ENCODE measurements at places on chromosomes 12 and 14.

GRCh38 chr14:68622856-68623255 is 170.0 kb downstream of the ZFP36L1 start:
- no peak for DNase-seq

GRCh38 chr14:65637780-65638179 is 225.2 kb downstream of the FUT8 start:
- DNase-seq, result peak; percentile 8

DNA sequence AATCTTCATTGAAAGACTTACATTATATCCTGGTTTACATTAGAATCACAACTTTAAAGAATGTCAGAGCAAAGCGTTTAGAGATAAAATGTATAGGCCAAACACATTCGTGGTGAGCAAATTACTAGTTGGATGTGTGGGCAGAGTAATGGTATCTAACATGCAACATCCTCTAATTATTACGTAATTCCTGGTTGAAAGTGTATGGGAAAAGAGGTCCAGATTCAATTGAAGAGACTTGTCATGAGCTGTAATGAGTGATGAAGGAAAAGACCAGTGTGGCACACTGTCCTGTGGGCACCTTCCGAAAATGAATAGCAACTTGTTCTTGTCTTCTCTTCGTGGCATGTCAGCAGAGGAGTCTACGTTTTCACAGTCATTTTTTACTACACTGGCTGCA is 192.8 kb downstream of the LRIG3 start:
- DNase-seq, result peak; percentile 23

DNA sequence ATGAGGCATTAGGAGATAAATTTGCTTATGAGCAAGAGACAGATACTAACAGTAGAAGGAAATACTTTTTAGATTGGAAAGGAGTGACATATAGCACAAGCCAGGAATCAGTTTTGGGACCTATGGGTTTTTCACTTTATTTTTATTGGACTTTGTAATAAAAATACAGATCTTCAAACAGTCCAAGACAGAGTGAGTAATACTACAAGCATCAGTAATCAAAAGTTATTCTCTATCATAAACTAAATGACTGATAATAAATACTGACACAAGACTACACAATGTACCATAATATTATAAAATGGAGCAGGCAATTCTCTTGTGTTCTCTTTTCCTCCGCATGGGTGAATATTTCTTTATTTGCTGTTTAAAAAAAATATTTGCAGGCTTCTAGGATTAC is 85.8 kb downstream of the DERA start:
- no peak for DNase-seq

- DNase-seq, result no peak
Measured at GRCh38 chr12:117363056-117363662, 1.7 kb upstream of the NOS1 start.

- DNase-seq, result no peak
Measured at GRCh38 chr12:89393551-89394121, 41.3 kb upstream of the DUSP6 start.

DNA sequence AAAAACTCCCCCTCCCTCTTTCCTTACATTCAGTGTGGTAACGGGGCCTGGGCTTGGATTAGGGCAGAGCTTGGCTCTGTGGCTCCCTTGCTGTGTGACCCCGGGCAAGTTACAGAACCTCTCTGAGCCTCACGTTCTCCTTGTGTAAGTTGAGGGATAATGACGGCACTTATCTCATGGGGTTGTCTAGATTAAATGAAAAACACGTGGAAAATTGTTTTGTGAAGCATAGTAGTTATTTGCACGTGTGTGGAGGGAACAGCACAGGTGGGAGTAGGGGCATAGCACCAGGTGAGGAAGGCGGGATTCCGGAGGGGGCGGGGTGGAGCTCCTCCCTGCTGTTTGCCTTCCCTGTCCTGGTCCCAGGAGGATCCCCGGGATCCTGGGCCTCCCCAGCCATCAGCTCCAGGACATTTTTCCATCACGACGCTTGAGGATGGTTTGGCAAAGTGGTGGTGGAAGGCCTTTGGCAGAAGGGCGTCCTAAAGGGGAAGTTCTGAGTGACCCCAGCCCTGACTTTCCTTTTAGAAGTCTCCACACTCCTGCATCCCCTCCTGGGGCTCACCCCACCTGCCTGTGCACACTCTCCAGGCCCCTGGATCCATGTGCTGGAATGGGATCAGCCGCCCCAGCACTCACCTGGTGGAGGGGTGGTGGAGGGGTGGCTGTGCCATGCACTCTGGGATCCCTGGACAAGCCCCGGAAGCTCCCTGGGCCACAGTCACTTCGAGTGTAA is 22.7 kb downstream of the LRTM2 start:
- no peak for DNase-seq

DNA sequence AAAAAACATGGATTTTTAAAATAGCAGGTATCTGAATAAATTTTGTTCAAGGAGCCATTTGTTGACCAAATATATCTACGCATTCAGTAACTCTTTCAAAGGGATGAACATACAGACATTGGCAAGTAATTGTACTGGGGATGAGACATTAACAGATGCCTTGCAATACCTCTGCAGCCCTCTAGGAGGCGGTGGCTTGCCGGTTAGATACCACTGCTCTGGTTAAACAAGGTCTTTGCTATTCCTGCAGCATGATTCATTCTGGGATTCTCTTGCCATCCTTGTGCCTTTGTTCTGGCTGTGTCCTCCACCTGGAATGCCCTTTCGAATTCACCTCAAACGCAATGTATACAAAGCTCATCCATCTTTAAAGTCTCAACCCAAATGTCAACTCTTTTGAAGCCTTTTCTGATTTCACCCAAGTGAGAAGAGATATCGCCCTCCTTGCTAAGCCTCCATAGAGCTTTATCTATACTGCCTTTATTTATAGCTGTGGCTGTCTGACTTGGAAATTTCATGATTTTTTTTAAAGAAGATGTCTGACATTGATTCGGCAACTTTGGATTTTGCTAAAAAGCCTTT is 131.0 kb upstream of the SRRM4 start:
- no peak for DNase-seq

GRCh38 chr12:77615332-77615731 is 215.4 kb upstream of the NAV3 start:
- peak; percentile 10 for DNase-seq

DNA sequence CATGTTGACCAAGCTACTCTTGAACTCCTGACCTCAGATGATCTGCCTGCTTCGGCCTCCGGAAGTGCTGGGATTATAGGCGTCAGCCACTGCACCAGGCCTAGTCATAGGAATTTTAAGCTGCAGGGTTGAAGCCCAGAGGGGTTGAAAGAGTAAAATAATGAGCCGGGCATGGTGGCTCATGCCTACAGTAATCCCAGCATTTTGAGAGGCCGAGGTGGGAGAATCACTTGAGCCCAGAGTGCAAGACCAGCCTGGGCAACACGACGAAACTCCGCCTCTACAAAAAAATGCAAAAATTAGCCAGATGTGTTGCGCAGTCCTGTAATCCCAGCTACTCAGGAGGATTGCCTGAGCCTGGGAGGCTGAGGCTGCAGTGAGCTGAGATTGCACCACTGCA is 69.6 kb downstream of the GALNT8 start:
- no peak for DNase-seq

DNA sequence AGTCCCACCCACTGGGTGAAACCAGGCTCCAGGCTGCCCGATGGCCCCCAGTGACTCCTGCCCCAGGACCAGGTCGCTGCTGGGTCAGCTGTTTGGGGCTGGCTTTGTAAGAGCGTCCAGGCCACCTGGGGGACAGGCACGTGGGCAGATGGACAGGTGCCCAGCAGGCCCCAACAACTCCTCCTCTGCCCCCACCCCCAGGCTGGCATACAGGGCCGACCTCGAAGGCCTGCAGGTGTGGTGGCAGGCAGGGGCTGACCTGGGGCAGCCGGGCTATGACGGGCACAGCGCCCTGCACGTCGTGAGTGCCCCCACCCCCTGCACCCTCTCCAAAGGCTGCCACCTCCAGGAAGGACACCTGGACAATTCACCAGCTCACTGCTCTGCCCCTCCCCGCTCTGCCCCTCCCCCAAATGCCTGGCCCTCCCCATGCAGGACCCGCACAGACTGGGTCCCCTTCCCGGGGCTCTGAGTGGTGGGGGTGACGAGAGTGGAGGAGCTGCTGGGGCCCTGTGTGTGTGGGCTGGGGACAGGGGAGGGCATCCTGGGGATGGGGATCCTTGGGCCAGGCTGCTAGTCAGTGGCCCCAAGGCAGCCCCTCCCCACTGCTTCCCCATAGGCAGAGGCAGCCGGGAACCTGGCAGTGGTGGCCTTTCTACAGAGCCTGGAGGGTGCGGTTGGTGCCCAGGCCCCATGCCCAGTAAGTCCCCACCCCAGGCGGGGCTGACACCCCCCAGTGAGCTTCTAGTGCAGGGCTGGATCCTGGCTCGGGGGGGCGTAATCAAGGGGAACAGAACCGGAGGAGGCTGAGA is 26.0 kb downstream of the ASPG start:
- no peak for DNase-seq

- no peak for DNase-seq
Measured at GRCh38 chr12:104000807-104001434, 35.2 kb downstream of the TDG start.

GRCh38 chr14:57611555-57612075 is 118.0 kb upstream of the CCDC198 start:
- DNase-seq, result no peak

DNA sequence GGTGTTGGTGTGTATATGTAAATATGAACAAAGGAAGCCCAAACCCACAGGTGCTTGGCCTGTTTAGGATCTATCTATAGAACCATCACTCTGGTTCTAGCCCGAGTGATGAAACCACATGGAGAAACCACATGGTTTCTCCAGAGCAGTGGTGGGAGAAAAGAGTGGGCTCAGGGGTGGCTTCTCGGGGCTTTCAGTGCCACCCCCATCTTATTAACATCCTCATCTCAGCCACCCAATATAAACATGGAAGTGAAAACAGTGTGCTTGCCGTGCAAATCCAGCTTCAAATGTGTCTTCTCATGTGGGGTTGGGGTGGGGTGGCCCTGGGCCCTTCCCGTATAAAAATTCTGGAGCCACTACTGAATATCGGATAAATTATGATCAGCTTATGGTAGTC is 109.0 kb downstream of the STAB2 start:
- DNase-seq, result no peak

- DNase-seq, result no peak
Measured at GRCh38 chr12:38392554-38393144, 76.1 kb downstream of the ALG10B start.

DNA sequence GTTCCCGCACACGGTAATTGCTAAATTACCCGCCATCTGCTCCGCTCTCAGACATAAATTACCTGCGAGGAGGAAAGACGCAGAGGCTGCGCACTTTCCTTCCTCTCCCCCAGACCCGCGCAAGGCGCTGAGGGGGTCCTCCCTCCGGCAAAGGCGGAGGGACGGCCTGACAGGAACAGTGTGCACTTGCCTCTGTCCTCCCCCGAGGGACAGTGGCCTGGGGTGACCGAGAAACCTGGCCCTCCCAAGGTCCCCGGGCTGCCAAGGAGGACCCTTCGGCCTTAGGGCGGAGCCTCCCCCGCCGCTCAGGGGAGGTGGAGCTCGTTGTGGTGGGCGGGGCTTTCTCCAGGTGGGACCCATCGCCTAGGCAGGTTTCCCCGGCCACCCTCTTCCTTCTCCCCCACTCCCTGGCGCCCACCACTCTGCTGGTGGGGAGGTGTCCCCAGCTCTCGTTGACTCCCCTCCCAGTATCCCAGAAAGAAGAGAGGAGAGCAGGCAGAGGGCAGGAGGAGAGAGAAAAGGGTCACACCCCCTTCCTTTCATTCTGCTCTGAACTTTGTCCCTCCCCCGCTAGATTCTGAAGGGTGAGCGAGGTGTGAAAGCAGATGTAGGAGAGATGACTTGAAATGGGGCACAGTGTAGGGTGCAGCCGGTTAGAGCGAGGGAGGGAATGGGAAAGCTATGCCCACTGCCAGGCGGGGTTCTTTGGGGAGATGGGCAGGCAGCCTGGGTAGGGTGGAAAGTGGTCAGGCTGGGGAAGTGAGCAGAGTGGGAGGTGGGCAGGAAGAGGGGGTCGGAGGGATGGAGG is 11.4 kb upstream of the CALCOCO1 start:
- no peak for DNase-seq

DNA sequence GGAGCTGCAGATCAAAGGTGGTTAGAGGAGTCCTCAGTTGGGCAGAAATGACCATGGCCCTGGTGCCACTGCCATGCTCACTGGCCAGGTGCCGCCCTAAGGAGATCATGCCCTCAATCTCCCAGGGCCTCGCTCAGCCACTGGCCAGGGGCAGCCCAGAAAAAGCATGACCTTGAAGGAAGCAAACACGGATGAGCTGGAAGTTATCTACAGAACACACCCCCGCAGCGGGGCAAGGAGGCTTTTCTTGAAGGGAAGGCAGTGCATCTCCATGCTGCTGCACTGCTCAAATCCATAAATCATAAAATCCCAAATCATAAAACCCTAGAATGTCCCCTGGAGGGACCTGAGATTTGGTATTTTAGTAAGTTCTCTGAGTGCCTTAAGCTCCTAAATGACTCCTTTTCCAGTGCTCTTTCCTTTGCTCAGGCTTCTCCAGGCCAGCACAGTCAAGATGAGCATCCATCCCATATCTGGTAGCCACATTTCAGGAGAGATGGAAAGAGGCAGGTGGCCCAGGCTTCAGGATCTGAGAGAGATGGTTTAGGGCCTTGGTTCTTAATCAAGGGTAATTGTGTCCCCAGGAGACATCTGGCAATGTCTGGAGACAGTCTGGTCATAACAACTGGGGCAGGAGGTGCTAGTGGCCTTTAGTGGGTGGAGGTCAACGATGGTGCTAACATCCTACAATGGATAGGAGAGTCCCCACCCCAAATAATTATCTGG is 217.3 kb downstream of the RBM19 start:
- DNase-seq, result no peak

DNA sequence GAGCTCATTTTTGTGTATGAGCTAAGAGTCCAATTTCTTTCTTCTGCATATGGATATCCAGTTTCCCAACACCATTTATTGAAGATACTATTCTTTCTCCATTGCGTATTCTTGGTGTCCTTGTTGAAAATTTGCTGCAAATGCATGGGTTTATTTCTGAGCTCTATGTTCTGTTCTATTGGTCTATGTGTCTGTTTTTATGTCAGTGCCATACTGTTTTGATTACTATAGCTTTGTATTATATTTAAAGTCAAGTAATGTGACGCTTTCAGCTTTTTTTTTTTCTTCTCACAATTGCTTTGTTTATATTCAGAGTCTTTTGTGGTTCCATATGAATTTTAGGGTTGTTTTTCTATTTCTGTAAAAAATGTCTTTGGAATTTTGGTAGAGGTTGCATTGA is 247.1 kb upstream of the TBX3 start:
- DNase-seq, result no peak

DNA sequence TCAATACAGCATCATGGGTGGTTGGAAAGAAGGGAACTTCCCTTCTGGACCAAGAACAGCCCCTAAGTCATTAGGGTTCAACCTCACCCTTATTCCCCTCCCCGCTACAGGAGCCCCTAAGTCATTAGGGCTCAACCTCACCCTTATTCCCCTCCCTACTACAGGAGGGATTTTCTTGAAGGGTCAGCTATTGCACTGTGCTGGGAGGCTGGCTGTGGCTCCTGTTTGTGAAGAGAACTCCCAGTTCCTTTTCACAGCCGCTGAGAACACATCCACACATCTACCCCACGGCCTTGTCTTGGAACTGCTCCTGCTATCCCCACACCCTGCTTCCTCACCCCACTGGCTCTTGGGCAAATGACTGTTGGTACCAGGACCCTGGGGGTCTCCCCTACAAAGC is 44.9 kb downstream of the ERH start:
- DNase-seq, result no peak

- no peak for DNase-seq
Measured at GRCh38 chr12:84619053-84619571, 293.5 kb downstream of the SLC6A15 start.

- no peak for DNase-seq
Measured at GRCh38 chr12:122966743-122967550, 684 bp upstream of the ABCB9 start.

Data from EL (cell line).